Smooth muscle cell of the brain vasculature (primary cell): ENCODE measurements at places on chromosomes 12 and 14.

DNA sequence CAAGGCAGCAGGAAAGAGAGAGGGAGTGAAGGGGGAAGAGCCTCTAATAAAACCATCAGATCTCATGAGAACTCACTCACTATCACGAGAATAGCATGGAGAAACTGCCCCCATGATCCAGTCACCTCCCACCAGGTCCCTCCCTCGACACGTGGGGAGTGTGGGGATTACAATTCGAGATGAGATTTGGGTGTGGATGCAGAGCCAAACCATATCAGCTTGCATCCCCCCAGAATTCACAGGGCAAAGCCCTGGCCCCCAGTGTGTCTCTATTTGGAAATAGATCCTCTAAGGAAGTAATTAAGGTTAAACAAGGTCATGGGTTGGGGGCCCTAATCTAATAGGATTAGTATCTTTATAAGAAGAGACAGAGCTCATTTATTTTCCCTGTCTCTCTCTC lies 56.1 kb upstream of the TCL1A start:
- DNase-seq, result no peak

DNA sequence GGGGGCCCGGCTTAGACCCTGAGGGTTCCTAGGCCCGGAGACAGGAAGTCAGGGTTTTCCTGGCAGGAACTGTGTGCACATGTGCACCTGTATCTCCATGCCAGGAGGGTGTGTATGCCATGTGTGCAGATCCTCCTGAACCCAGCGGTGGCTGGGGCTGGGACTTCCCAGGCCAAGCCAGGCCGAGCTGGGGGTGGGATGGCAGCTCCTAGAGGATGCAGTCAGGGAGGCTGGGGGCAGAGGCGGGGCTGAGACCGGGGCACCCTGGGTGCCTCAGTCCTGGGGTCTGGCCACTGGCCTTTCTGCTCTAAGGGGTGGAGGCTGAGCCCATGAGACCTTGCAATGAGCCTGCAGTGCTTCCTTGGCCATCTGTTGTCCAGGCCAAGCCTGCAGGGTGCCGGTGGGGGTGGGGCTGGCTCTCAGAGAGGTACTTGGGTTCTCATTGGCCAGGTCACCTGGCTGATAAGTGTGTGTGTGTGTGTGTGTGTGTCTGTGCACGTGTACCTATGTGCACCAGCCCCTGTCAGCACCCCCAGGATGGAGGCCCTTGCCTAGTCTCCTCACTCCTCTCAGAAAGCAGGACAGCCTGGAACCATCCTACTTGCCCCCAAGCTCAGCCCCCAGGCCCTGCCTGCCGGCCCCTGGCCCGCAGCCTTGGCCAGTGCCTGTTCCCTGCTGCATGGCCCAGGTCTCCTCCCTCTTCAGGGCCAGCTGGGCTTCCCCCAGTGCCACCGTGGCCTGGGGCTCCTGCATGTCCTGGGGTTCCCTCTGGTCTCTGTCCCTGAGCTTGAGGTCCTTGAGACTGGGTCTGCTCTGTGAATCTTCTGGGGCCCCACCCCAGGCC lies 10.6 kb upstream of the TNFAIP2 start:
- no peak for DNase-seq

DNA sequence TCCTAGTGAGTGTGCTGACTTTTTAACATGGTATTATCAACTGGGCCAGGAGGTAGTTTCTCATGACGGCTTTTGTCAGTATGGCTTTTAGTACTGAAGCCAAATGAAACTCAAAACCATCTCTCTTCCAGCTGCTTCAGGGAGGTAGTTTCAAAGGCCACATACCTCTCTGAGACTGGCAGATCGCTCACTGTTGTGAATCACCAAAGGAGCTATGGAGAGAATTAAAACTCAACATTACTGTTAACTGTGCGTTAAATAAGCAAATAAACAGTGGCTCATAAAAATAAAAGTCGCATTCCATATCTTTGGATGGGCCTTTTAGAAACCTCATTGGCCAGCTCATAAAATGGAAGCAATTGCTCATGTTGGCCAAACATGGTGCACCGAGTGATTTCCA lies 141.1 kb downstream of the HMGA2 start:
- DNase-seq, result peak; percentile 49

- no peak for DNase-seq
Measured at GRCh38 chr14:103031956-103032355, 25.4 kb downstream of the CDC42BPB start.

- DNase-seq, result no peak
Measured at GRCh38 chr14:54232735-54233134, 164.1 kb upstream of the CDKN3 start.

DNA sequence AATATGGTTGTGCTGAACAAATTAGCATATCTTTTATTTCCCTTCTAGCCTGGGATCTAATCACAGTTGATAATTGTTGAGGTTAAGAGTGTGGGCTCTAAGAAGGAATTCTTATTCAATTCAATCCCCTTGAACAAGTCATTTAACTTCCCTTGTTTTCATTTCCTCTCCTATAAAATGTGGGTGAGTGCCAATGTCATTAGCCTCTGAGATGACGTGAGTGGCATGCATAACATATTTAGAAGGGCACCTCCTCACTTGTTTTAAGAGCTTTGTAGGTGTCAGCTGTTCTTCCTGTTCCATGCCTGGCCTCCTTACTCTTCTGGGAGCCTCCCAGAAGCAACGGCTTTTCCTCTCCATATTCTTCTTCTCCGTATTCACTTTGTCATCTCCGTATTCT lies 155.4 kb upstream of the NEDD1 start:
- no peak for DNase-seq

DNA sequence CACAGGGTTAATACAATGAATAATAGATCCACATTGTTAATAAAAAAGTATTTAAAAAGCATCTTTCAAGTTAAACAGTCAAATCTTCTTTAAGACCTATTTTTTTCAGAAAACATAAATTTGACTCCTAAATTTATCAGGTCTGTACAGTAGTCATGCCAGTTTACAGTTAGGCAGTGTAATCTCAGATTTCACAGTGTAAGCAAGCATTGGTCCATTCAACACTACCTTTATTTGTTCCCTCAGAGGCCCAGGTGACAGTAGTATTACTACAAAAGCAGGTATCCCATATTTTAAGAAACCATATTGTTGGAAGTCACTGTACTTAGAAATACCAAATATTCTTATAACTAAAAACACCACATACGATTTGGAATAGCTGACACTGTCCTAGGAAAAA lies 6.1 kb downstream of the ATP2B1 start:
- no peak for DNase-seq

- DNase-seq, result peak; percentile 45
Measured at GRCh38 chr12:95763809-95764253, 26.7 kb downstream of the NTN4 start.

- no peak for DNase-seq
Measured at GRCh38 chr12:132545955-132546354, 56.0 kb downstream of the FBRSL1 start.

DNA sequence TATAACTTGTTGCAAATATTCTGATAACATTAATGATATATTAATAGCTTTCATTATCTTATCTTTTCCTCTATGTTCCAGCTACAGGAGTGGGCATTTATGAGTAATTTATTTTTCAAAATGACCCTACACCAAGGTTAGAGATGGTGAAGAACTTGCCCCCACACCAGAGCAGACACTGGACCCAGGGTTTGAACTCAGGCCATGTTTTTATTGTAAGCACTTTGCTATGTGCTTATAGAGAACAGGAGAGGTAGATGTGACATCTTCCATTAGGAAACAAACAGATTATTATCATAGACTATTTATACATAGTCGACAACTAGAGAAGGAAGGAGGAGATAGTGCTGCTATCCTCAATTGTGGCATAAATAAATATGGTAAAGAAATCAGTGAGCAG lies 265.2 kb downstream of the EGLN3 start:
- no peak for DNase-seq

DNA sequence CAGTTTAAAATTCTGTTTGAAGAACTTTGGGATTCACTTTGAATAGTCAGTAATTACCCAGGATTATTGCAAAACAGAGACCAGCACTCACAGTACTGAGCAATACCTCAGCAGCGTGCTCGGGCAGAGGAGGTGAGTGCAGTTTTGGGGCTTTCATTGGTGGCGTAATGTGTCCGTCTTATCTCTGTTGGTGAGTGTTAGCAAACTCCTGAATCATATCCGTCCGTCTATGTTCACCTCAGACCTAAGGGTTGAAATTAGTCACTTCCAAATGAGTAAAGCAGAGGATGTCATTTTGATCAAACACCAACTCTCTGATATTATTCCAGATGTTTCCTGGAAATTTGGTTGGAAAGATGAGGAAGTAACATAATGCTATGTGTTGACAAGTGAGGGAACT lies 82.8 kb downstream of the BORCS5 start:
- DNase-seq, result no peak

DNA sequence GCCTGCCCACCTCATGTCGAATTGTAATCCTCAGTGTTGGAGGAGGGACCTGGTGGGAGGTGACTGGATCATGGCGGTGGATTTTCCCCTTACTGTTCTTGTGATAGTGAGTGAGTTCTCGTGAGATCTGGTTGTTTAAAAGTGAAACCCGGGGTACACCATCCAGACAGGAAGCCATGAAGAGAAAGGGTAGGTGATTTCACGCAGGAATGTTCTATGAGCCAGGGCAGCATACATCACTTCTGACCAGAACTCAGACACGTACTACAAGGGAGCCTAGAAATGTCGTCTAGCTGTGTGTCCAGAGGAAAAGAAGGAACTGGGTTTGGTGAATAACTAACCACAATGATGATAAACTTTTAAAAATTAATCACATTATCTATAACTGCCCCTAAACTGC lies 80.6 kb downstream of the ANO4 start:
- DNase-seq, result no peak

- no peak for DNase-seq
Measured at GRCh38 chr14:58245562-58245961, 919 bp downstream of the PSMA3 start.

DNA sequence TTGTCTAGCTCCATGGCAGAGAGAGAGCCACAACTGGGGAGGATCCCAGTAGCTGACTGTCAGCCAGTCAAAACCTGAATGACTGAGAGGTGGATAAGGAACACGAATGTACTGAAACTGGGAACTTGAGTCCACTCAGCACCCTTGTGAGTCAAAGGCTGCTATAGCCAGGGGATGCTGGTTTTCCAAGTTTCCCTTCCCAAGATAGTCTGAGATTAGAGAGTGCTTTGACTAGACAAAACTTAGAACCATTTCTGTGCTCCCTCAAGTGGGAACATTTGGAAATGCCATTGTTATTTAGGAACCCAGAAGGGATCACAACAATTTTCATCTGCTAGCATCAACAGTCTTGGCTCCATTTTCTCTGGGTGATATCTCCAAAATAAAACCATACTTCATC lies 4.0 kb downstream of the PRKAG1 start:
- no peak for DNase-seq

DNA sequence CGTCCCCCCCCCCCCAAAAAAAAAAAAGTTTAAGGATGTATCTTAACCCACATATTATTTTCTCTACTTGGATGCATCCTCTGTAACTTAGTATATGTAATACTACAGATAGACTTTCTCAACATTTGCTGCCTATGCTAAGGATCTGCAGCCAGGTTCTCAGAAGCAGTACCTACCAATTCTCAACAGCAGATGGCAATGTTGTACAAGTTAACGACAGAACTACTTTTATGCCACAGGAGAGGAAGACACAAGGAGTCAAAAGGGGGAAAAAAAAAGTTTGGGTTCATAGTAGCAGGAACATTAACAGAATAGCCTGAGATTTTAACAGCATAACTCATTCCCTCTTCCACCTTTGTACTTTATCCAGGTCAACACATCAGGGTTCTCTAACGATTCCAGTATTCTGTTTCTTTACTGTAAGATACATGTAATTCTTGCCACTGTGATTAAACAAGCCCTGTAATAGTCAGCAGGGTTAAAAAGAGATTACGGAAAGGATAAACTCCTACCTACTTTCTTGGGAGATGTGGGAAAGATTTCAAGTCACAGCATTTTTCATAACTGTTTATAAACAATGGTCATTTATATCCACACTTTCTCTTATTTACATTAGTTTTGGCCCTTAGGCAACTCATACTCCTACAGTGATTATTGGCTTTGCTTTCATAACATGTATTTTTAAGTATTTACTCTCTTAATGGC lies 5.7 kb upstream of the NEK9 start:
- peak; percentile 55 for DNase-seq

- no peak for DNase-seq
Measured at GRCh38 chr12:59407799-59408198, 188.0 kb upstream of the SLC16A7 start.

DNA sequence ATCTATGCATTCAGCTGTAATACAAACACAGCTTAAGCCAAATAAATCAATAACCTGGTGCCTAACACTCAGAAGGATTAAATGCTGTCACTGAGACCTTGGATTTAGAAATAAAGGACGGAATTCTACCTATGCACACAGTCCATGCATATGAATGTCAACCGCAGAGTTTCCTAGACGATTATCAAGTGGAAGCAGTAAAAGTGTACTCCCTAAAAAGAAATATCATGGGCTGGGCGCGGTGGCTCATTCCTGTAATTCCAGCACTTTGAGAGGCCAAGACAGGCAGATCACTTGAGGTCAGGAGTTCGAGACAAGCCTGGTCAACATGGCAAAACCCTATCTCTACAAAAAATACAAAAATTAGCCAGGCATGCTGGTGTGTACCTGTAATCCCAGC lies 188.2 kb upstream of the DYRK2 start:
- DNase-seq, result no peak

GRCh38 chr14:21414137-21414631 lies 30.4 kb upstream of the SUPT16H start:
- DNase-seq, result no peak

DNA sequence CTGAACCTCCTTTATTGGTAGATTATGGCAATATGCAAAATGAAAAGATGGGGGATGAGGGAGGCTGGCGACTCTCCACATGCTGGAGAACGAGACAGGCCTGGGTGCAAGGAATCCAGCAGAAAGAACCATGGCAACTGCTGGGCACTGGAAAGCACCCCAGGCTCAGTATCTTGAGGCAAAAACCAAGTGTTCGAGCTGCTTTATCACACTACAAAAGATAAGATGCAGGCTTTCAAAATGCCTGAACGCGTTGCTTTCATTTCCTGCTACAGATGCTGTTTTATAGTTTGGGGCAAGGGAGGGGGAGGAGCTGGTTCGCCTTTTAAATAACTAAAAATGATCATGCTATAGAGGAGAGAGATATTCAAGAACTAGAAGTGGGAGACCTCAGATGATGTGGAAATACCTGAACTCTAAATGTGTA lies 38.9 kb downstream of the NIN start:
- DNase-seq, result no peak

GRCh38 chr12:47817272-47818006 lies 2.3 kb downstream of the HDAC7 start:
- DNase-seq, result no peak

DNA sequence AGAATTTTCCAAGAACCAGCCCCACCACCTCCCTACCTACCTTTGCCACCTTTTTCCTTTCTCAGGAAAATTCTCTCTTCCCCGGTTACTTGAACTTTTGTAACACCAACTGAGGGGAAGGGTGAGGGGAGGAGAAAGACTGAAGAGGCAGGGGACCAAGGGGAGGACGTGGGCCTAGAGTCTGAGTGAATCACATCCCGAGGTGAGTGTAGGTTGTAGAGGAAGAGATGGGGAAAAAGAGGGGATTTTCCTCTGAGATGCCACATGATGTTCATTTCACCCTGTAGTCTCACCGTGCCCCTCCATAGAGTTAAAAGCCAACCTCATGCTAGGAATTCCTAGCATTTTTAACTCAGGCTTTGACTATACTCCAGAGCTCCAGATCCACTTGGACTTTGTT lies 311.8 kb downstream of the RPAP3 start:
- no peak for DNase-seq
